ENCODE measurements at places on chromosomes 6 and 20.
A peak's percentile ranks its signal among the peaks of the same experiment; 100 is the strongest.

GRCh38 chr6:130293800-130294199 lies 71.0 kb upstream of the SAMD3 start:
- peak; percentile 13 for DNase-seq

DNA sequence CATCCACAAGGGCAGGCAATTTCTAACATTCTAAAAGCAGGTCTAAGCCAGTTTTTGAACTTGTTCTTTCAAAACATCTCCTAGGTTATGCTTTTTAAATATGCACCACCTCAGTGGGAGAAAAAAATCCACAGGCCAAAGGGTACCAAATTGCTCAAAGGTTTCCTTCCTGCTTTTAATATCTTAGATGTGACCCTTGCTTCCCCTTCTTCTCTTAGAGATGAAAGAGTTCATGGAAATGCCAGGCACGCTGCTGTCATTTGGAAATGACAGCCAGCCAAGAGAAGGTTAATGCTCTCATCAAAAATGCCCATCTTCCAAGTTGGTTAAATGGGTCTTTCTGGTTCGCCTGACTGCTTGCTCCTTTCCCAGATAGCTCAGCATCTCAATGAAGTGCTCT lies 497.1 kb downstream of the CD83 start:
- no peak for DNase-seq

- DNase-seq, result no peak
Observed at GRCh38 chr6:37131960-37132253, 38.0 kb upstream of the PIM1 start.

DNA sequence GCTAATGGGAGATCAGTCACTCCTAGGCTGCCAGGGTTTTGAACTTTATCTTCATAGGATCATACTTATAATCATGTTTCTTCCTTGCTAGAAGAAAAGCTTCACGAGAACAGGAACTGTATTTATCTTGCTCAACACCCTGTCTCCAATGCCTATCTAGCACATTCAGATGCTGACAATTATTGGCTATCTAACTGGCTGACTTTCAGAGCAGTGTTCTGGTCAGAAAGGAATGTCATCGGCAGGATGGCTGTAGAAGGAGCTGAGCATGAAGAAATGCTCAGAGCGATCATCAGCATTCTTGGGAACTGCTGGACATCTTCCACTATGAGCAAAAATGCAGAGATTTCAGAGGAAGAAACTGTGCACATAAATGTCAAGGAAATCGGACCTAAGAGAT lies 628.0 kb upstream of the NRSN1 start:
- no peak for DNase-seq

DNA sequence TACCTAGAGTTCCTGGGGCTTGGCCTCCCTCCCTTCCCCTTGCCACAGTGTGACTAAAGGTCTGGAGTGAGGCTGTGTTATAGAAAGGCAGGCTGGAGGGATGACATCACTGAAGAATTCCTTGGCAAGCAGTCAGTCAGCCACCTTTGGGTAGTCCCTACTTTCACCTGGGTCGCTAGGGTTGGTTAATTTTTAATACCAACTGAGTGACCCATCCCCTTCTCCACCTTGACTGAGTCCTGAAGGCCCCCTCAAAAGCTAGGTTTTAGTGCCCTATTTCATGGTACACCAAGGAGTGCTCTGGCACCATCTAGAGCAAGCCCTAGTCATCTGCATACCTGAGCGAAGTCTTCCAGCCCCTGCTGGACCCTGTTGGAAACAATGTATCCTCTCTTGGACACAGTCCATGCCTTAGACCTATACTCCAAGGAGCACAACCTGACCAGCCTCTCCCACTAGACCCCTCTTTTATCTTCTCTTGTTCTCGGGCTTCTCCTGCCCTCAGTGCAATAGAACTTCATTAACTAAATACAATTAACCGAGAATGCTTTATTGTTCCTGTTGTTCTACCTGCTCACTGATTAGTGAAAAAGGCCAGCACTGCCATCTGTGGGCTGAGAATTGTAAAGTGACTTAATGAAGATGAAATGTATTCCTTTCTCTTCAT lies 44.6 kb downstream of the RIN2 start:
- no peak for DNase-seq

DNA sequence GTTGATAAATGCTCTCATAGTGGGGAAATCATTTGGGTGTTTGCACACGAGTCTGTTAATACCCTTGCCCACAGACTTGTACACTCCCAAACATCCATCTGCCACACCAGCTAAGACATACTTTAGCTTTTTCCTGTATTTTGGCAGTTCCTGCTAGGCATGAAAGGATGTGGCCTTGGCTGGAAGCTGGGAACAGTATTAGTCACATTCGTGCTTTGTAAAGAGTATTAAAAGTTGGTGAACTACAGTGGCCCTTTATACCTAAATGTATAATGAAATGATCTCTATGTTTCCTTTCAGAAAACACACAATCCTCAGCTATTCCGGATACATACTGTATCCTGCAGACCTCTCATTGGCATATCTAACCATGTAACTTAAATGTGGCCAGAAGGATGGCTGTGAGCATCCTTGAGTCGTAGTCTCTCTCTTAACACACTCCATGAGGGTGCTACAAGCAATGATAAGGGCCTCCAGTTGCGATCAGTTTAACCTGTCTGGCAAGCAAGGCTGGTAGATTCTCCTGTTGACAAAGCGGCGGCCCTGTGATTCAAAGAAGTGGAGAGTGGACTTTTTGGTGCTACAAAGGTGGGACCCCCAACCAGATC lies 1.5 kb downstream of the LEMD2 start:
- DNase-seq, result no peak

DNA sequence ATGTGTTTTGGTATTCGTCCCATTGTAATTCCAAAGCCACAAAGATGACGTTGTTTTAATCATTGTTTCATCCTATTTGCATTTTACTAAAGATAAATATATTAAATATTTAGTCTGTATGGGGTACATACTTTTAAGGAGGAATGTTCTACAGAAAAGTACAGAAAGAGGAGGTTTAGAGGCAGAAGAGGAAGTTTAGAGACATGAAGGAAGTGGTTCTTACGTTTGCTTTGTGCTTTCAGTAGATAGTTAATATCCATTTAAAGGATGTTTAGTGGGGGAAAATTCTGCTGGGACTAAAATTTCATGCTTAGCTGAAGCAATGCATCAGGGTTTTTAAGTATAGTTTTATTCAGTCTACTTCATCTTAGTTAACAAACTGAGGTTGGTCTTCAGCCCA lies 116.6 kb downstream of the CRYBG1 start:
- no peak for DNase-seq

GRCh38 chr6:160581406-160581805 lies 82.7 kb downstream of the LPA start:
- no peak for DNase-seq

- DNase-seq, result peak; percentile 98
Observed at GRCh38 chr20:52959125-52959524, 13.0 kb upstream of the TSHZ2 start.

- no peak for DNase-seq
Observed at GRCh38 chr6:134288538-134289203, 29.2 kb downstream of the SGK1 start.

- DNase-seq, result no peak
Observed at GRCh38 chr20:58833921-58834320, 16.8 kb downstream of the GNAS-AS1 start.

- no peak for DNase-seq
Observed at GRCh38 chr20:35235881-35236280, 9.4 kb downstream of the MMP24 start.

- no peak for DNase-seq
Observed at GRCh38 chr20:19849341-19850197, 91.5 kb downstream of the RIN2 start.

- no peak for DNase-seq
Observed at GRCh38 chr20:60361761-60362395, 403.7 kb downstream of the CDH26 start.

DNA sequence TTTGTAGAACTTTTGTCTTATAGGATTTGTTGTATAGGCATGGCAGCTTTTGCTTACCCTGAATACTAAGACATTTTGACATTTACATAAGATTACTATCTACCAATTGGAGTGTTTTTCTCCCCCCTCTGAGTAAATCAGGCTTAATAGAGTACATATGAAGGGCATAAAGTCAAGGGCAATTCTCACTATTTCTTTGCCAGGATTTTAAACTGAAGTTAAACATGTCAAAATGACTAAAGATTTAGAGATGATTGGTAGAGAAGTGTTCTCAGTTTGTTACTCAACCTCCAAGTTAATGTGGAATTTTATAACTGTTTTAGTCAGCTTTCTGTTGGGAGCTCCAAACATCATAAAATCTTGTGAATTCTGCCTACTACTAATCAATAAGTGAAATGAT lies 157.8 kb downstream of the CDKAL1 start:
- no peak for DNase-seq

DNA sequence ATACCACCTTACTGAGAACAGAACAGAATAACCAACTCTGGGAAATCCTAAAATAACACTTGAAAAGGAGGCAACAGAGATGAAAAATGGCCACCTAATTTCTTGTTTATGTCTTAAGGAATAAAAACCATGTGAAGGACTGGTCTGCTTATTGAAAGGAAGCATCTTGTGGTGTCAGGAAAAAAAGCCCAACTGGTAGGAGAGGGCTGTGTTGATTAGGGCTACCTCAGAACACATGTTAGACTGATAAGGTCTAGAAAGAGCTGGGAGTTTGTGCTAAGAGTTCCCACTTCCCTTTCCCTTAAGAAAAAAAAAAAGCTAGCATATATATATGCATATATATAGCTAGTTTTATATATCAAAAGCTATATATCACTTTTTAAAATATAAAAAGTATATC lies 425.3 kb upstream of the BTBD3 start:
- DNase-seq, result no peak

DNA sequence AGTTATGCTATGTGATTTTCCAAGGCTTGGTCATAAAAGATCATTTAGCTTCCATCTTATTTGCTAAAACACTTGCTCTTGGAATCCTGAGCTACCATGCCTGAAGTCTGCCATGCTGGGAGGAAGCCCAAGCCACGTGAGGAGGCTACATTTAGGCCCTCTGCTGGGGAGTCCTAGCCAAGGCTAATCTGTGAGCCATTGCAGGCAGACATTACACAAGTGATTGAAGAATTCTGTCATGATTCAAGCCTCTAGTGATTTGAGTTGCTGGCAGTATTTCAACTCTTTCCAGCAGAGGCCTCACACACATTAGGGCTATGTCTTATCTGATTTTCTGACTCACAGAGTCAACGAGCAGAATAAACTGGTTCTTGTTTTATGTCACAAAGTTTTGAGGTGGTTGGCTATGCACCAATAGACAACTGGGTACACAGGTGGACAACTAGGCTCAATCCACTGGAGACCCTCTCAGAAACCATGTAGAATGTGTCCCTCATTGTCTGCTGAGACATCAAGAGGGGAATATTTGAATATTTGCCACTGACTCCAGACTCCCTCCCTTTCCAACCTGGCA lies 227.2 kb upstream of the SULF2 start:
- no peak for DNase-seq

DNA sequence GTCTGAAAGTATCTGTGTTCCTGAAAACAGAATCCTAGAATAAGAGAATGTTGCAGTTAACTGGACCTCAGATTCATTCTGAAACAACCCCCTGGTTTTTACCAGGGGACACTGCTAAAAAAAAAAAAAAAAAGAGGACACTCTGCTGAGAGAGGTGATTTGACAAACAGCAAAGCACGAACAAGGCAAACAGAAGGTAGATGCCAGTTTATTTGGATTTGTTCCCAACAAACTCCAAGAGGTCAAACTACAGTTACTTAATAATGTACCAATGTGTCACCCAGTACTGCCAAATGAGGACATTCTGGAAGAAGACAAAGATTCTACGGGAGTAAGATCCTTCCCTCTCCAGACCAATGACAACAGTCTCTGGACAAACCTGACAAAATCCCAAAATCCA lies 40.6 kb upstream of the SLC22A16 start:
- no peak for DNase-seq

- peak; percentile 57 for DNase-seq
Observed at GRCh38 chr20:36572701-36573102, 695 bp upstream of the TGIF2 start.

DNA sequence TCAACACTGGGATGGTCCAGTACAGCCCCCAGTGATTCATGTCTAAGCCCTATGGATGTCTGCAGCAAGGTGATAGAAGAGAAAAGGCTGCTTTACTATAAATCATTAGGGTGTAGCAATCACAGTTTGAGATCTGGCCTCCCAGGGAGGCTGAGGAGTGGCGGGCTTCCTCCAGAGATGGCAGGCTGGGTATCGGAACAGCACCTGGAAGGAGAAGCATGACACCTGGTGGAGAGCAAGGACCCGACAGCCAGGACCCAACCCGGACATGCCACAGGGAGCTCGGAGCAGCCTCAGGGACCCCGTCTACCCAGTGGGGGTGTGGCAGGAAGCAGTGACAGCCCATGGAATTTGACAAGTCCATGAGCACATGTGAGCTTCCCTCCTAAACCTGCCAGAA lies 114.8 kb upstream of the CD93 start:
- no peak for DNase-seq

- no peak for DNase-seq
Observed at GRCh38 chr6:166830891-166831363, 125.4 kb downstream of the RNASET2 start.

- DNase-seq, result no peak
Observed at GRCh38 chr6:33597551-33598322, 17.7 kb upstream of the BAK1 start.

DNA sequence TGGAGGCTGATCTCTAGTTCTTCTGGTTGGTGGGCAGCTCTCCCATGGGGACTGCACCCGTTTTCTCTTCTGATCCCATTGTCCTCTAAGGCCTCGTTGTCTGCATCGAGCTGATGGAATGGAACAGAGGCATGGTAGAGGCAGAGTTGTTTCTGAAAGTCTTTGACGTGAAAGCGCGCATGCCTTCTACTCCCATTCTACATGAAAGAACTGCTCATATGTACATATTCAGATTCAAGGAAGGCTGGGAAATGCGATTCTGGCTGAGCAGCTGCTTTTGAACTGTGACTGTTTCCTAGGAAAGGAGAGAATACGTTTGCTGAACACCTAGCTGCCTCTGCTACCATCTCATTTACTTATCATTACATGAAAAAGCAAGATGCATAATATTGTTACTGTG lies 815.2 kb downstream of the QKI start:
- DNase-seq, result no peak

DNA sequence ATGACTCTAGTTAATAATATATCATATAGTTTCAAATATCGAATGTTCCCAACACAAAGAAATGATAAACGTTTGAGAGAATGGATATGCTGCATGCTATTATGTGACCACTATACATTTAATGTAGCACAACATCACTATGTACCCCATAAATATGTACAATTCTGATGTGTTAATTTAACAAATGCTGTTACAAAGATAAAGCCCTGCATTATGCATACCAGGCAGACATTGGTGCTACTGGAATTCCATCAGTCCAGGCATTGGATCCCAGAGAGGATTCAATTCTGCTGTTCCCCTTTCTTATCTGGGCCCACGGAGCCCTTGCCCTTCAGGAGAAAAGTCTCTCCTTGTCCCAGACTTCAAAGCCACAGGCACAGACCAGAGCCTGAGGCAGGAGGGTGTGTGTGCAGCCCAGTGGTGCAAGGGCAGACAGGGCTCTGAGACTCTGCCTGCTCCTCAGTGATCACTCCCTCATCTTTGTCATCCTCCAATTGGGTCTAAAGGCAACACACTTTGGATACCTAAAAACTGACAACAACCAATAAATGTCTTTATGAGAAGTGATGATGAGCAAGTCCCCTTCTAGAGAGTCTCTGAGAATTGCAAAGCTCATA lies 45.2 kb downstream of the PSMG4 start:
- no peak for DNase-seq
